NCI-H1694 (cell line): ENCODE measurements at places on chromosomes 1 and 21.

- no peak for DNase-seq
Observed at GRCh38 chr1:167263819-167264464, 43.3 kb downstream of the POU2F1 start.

GRCh38 chr1:18951818-18952391 lies 4.6 kb downstream of the IFFO2 start:
- DNase-seq: no peak

- DNase-seq: no peak
Observed at GRCh38 chr1:154502066-154502743, at the start of the genes SHE and TDRD10. TSS of gene SHE (minus strand) at chr1:154502412. CDS start at chr1:154502026, 386 bp downstream. TSS of gene TDRD10 (plus strand) at chr1:154502219. CDS start at chr1:154506904, 4,685 bp downstream.

DNA sequence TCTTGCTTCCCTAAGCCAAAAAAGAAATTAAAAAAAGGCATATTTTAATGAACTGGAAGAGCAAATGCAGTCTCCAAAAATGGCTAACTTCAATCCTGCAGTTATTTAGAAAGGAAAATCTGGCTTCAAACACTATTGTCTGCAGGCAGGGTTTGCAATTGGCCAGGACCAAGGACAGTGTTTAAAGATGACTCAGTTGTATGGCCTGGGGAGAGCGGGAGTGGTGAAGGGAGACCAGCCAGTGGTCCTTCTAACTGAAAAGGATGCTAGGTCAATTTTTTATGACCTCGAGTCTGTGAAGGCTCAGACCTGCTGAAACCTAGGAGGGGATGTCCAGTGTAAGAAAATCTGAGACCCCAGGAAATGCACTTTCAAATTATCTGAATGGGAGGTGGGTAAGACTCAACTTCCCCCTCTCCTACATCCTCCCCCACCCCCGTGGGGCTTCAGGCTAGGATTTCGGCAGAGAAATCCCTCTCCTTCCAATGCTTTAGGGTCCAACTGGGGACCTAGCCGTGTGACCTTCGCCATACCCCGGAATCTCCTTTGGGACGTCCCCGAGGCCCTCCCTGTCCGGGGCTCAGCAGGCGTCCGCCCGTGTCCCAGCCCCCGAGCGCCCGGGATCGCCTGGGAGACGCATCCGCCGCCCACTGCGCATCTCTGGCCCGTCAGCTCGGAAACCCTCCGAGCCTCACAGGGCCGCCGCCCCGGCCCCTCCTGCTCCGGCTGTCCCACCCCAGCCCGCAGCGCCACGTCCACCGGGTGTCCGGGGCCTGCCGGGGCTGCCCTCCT lies 602 bp upstream of the RIMKLA start:
- DNase-seq: no peak

- DNase-seq: no peak
Observed at GRCh38 chr1:111406321-111406768, 21.2 kb downstream of the OVGP1 start.

- no peak for DNase-seq
Observed at GRCh38 chr1:2787163-2787911, 14.2 kb downstream of the TTC34 start.

DNA sequence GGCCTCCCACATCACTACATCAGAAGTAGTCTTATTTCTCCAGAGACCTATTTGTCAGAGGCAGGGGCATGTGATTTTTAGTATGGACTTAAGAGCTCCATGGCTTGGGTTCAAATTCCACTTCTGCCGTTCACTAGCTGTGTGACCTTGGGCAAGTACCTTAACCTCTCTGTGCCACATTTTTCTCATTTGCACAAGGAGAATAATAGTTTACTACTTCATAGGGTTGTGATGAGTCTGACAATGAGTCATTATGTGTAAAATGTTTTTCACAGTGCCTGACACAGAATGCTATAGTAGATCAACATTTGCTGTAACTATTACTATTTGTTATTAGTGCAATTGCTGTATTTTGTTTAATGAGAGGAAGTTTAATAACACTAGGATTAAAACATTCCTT lies 200.6 kb downstream of the PRDM2 start:
- DNase-seq: no peak

DNA sequence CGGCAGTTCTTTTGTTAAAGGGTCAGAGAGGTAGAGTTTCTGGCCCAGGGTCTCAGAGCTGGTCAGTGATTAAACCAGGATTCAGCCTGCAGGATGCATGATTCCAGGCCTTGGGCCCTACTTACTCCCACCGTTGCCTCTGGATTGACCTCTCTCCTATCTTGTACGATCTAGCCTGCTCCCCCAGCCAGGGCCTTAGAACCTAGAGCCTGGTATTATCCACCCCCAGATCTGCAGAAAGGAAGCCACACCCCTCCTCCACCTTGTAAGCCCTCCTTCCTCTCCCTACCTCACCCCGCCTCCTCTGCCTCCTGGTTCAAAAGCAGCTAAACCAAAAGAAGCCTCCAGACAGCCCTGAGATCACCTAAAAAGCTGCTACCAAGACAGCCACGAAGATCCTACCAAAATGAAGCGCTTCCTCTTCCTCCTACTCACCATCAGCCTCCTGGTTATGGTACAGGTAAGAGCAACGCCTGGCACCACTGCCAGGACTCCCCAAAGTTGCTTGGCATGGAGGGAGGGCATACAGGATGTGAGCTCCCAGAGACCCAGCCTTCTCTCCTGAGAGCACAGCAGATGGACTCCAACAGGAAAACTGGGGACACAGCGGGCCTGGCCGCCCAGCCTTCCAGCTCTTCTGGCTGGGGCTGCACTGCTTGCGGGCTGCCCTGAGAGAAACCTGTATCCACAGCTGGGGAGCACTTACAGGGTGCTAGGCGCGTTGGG lies at the start of gene CD52:
Gene CD52, plus strand, starts transcription at position 347 of the 726 bp plus-strand sequence. Its CDS starts 60 bp downstream, at position 407.
- DNase-seq: no peak

- DNase-seq: no peak
Observed at GRCh38 chr1:192967901-192968300, 91.3 kb downstream of the UCHL5 start.

DNA sequence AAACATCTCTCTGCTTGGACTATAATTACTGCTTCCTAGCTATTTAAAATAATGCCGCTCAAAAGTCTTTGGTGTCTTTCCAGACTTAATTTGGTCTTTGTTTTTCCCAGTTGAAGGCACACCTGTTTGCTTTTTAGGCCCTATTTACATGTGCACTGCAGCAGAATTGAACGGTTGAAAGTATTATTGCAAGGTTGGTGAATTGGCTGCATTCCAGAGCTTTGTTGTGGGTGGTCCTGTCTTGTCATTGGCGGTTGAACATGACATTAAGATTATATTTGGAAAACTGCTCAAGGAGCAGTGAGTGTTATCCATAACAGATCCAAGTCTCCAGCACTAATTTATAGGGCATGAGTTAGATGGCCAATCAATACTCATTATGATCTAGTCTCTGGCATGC lies 656.3 kb downstream of the PTPRC start:
- DNase-seq: no peak

GRCh38 chr1:36323636-36324352 lies at the start of gene EVA1B:
TSS of gene EVA1B (minus strand) at chr1:36323645. CDS start at chr1:36323037, 608 bp downstream.
- no peak for DNase-seq

GRCh38 chr1:47444562-47445465 lies 7.0 kb downstream of the FOXD2 start:
- DNase-seq: no peak

GRCh38 chr1:74771913-74772515 lies 39.1 kb downstream of the TYW3 start:
- DNase-seq: peak; percentile 83

DNA sequence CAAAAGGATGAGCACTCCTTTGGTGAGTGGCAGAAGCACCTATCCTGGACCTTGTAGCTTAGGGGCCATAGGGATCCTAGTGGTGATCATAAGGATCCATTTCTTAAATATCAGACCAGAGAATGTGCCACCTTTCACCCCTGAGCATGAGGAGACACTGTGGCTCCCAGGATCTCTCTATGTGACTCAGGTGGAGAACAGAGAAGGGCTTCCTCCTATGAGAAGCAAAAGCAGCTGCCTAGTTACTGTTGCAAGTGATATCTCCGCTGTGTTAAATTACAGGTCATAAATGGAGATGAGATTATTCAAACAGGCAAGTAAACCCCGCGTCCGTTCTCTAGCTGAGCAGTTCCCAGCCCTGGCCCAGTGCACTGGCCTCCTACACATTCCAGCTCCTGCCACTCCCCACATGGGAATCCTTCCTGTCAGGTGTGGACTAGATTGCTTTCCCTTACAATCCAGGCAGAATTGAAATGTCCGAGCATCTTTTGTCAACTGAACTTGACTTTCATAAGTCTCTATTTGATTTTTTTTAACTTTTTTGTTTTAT lies 26.3 kb downstream of the CLEC20A start:
- DNase-seq: no peak

DNA sequence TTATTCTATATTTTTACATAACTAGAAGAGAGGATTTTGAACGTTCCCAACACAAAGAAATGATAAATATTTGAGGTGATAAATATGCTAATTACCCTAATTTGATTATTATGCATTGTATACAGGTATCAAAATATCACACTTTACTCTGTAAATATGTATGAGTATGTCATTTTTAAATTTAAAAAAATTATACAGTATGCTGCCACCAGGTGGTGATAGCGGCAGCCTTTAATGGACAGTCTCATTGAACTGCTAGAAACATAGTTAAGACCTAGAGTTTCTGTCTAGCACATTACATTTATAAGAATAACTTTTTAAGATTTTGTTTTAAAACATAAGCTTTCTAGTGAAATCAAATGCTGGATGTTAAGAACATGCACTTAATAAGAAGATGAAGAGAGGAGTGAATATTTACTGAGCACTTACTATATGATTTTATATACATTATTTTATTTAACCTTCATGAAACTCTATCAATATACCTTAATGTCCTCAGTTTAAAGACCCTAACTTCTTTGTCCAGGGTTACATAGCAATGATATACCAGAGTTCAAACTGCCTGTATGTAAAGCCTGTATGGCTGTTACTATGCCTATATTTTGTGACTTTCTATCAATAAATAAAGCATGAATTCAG lies 207.1 kb downstream of the NUF2 start:
- peak; percentile 32 for DNase-seq

GRCh38 chr1:204150702-204151551 lies 917 bp downstream of the ETNK2 start:
- no peak for DNase-seq

- DNase-seq: no peak
Observed at GRCh38 chr1:160371756-160372155, 4.9 kb downstream of the NHLH1 start.

DNA sequence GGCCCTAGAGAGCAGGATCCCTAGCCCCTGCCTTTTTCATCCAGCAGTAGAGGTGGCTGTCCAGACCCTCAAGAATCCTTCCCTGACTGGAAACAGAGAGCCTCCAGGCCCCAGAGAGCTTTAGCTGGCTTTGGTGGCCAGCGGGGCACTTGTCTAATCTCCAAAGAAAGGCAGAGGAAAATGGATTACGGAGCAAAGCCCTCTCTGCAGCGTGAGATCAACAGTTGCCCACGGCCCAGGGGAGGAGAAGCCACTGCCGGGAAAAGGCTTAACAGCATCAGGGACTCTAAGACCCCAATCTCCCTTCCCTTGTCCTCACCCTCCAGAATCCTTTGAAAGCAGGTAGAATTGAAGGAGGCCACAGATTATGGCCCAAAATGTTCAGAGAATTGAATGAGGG lies 35.8 kb upstream of the GRIK3 start:
- no peak for DNase-seq

DNA sequence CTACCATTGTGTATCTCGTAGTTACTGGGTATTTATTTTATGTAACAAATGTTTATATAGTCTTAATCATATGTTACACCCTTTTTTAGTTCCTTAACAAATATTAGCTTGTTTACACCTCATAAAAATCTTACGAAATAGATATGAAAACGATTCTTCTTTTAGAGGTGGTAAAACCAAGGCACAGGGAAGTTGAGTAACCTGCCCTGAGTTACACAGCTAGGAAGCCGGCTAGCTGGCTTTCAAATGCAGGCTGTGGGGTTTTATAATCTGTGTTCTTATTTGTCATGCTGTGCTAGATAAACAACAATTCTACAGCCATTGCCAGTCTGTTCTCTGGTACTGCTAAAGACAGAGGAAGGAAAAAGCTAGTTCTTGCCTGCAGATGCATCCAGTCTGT lies 109.6 kb downstream of the NOS1AP start:
- DNase-seq: no peak

- DNase-seq: no peak
Observed at GRCh38 chr1:190634134-190634533, 156.5 kb upstream of the BRINP3 start.

DNA sequence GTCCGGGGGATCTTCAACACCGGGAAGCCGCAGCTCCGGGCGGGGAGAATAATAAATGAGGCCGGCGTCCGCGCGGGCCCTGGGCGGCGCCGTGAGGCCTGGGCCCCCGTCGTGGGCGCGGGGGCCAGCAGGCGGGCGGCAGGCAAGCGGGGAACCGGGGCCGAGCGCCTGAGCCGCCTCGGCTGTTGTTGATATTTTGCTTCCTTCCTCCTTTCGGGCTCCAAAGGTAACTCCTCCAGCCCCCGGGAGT lies at the start of gene MEF2D:
Gene MEF2D, minus strand, starts transcription at position 233 of the 250 bp plus-strand sequence. CDS start 17,483 bp downstream, outside the sequence.
- DNase-seq: no peak

- DNase-seq: no peak
Observed at GRCh38 chr1:39091845-39092645, 65.9 kb downstream of the NDUFS5 start.

DNA sequence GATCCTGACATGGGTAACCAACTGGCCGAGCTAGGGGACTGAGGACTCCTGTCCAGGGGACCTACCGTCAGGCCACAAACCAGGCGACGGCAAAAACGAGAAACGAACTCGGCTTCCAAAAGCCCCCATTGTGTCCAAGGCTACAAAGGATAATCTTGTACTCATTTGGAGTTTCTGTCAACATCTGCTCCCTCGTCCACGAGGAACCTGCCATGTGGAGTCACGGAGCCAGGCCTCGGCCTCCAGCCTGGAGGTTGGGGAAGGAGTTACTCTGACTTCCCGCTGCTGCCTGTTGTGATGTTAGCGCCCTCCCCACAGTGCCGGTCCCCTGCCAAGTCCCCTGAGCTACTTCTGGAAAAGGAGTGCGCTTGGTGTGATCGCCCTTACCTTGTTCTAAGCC lies 7.3 kb downstream of the KRTAP10-1 start:
- DNase-seq: no peak

GRCh38 chr1:213008564-213008963 lies 7.1 kb downstream of the ANGEL2 start:
- DNase-seq: no peak

DNA sequence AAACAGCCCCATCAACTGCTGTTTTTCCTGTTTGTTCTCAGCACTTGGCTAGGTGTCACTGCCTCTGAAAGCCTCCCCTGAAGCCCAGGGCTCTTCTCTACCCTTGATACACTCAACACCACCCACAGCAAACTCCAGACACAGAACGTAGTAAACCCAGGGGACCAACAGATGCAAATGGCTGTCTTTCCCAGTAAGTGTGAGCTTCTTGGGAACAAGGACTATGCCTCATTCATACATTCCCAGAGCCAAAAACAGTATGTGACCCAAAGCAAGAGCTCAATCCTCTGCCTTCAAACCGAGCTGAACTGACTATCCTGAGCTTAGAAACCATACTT lies 4.4 kb downstream of the LBR start:
- no peak for DNase-seq

GRCh38 chr1:74468982-74469603 lies 43.3 kb downstream of the LRRC53 start:
- peak; percentile 62 for DNase-seq

GRCh38 chr1:167770127-167770526 lies 48.3 kb downstream of the MPZL1 start:
- DNase-seq: no peak
